ENCODE measurements at places on chromosomes 11 and 22.

DNA sequence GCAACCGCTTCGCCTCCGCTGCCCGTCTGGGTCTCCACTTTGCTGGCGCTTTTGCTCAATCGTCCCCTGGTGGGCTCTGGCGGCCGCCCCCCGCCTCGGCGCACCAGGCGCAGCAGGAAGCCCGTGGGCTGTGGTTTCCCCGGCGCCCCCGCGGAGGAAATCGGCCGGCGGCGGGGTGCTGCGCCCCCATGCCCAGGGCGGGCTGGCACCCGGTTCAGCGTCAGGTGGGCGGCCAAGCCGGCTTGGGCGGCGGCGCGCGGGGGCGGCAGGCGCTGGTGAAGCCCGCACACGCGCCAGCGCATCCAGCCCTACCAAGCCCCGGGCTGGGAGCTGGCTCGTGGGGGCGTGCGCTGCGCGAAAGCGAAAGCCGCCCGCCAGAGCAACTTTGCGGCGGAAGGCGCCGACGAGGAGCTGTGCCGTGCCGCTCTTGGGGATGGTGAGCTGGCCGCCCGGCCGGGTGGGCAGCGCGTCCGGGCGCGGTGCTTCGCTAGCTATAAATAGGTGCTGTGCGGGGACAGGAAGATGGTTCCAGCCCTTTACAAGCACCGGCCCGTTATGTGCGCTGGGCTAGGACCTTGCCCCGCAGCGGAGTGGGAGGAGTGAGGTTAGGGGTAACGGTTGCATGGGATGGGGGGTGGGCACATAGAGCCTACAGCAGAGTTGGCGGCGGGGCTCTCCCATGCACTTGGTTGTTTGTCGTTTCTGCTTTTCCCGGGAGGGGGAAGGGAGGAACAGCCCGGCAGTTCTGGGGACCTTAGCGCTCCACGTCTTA, 25.0 kb upstream of the SUSD2 start:
- DNase-seq: peak; percentile 46

GRCh38 chr22:30783021-30783420, 88.3 kb downstream of the OSBP2 start:
- DNase-seq: peak; percentile 66

DNA sequence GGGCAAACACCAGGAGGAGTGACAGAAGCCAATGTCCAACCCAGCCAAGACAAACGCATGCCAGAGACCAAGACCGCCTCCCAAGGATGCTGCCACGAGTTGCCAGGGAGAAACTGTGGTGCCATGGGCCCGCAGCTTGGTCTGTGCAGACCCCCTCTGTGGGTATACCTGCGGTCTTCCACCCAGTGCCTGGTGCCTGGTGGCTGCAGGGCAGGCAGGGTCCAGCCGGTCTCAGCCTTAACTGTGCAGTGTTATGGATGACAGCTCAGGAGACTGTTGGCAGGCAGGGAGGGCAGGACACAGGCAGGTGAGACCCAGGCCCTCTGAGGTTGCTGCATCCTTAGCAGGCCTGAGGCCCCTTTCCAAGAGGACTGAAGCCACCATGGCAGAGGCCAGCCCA, 97.9 kb downstream of the MED15 start:
- DNase-seq: no peak

DNA sequence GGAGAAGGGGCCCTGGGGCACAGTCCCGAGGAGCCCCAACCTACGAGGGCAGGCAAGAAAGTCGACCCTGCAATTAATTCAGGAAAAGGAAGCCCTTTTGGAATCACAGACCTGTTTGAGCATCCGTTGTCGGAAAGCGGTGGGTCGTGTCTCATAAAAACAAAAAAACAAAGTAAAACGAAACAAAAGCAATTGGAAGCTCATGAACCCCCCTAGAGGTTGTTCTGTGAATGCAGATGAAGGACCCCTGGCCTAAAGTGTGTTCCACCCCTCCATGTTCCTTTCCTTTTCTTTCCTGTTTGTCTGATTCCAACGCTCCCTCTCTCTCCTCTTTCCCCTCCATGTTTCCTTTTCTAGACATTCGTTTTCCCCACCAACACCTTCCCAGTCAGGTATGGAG, 203.7 kb downstream of the GRIK4 start:
- DNase-seq: no peak

DNA sequence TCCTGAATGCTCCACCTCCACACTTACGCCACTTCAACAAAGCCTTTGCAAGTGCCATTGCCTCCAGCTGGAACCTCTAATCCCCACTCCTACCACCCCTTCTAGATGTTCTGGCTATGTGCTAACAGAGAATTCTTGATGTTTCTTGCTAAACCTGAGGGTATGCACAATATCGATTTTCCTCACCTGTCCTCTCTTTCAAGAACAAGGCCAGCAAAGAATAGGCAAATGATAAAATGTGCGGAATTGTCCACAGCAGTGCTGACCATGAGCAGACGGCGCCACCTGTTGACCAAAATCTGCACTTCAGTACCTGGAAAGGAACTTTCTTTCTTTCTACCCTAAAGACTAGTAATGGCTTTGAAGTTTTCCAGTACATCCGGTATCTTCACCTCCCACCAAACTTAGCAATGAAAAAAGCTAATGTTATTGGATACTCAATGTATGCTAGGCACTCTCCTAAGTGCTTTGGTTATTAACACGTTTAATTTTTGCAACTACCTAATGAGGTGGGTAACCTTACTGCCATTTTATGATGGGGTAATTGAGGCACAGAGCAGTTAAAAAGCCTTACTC, 3.4 kb downstream of the TIMM10 start:
- DNase-seq: peak; percentile 70

DNA sequence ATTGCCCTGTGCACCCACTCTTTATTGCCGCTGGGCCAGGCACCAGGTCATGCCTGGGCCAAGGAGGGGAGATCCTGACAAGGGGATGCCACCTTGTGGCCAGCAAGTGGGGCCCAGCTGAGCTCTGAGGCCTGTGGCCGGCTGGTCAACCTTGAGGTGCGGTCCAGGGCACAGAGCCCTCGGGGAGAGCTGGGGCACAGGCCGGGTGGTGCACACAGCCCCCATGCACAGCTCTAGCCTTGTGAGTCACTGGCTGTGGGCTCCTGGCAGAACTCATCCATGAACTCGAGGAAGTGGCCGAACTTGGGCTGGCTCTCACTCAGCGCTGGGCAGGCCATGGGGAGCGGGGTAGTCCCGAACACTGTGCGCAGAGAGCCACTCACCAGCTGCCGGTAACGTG, 94.3 kb downstream of the RNF169 start:
- no peak for DNase-seq

GRCh38 chr11:45280449-45280848, 5.7 kb downstream of the SYT13 start:
- peak; percentile 12 for DNase-seq

GRCh38 chr22:16914006-16914405, 88.8 kb upstream of the XKR3 start:
- no peak for DNase-seq

GRCh38 chr22:39229688-39230260, 15.0 kb downstream of the PDGFB start:
- no peak for DNase-seq

DNA sequence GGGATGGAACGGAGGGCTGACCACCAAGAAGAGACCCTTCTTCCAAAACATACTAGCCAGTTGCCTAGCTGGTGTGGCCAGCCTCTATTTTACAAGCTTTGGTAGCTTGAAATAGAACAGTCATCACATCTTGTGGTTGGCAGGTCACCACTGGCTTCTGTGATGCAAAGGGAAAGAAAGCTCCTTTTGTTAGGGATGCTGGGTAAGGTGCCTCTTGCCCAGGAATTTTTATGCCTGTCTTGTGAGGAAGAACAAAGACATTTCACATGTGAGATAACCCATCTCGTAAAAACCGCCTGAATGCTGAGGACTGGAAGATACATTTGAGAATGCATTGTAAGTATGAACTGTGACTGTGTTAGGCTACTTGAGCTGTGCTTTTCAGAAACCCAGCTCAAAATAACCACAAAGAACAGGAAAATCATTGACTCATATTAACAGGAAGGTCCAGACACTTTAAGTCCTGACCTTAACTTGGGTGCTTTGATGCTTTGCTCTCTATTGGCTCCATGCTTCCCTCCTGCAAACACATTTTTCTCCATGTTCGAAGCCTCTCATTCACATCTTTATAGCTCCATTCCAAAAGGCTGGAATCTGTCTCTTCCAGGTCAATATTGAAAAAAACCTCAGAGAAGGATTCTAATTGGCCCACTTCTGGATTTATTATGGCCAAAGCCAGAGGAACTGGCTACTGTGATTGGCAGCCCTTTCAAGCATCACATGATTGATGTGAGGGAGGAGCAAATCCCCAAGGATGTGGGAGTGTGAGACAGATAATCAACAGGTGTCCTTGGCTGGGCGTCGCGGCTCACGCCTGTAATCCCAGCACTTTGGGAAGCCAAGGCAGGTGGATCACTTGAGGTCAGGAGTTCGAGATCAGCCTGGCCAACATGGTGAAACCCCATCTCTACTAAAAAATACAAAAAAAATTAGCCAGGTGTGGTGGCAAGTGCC, 53.9 kb downstream of the MICAL2 start:
- DNase-seq: peak; percentile 67

DNA sequence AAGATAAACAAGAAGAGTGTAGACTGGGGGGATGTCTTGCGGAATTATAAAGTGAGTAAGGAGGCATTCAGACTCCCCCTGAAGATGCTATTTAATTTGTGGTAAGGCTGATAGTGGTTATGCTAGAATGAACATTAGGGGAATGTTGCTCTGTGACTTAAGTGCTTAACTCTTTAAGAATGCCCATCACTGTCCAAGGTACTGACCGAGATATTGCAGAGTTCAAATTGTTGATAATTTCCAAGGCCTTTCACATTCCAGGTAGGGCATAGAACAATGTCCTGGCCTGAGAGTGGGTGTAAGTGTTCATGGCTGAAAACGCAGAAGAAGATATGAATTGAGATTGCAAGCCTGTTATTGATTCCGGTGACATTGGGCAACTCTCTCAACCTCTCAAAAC, 90.3 kb upstream of the SEZ6L start:
- DNase-seq: no peak

- DNase-seq: no peak
Measured at GRCh38 chr22:16962501-16962900, 45.5 kb downstream of the GAB4 start.

GRCh38 chr11:130183878-130184610, 24.5 kb downstream of the ST14 start:
- DNase-seq: no peak

Measured in epithelial cell of esophagus (primary cell).